ENCODE measurements at places on chromosomes 2 and 18.

GRCh38 chr2:43361286-43361685 lies 134.9 kb upstream of the ZFP36L2 start:
- DNase-seq, result no peak

DNA sequence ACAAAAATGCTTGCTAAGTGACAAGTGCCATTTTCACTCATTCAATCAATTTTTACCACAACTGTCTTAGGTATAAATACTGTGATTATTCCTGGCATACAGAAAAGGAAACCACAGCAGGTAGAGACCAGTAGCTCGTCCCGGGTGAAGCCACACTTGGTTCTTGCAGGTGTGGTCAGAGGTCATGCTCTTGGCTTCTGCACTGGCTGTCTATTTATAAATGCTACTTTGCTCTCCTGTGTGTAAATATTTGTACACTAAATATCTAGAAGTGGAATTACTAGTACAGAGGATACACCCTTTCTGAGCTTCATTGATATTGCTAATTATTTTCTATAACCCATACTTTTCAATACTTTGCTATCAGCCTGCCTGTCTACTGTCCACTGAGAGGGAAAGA lies 284.6 kb downstream of the MYT1L start:
- DNase-seq, result no peak

GRCh38 chr2:5433855-5434254 lies 258.3 kb upstream of the SOX11 start:
- DNase-seq, result no peak

- DNase-seq, result no peak
These were observed 102.6 kb downstream of the HS6ST1 start for GRCh38 chr2:128215897-128216642.

DNA sequence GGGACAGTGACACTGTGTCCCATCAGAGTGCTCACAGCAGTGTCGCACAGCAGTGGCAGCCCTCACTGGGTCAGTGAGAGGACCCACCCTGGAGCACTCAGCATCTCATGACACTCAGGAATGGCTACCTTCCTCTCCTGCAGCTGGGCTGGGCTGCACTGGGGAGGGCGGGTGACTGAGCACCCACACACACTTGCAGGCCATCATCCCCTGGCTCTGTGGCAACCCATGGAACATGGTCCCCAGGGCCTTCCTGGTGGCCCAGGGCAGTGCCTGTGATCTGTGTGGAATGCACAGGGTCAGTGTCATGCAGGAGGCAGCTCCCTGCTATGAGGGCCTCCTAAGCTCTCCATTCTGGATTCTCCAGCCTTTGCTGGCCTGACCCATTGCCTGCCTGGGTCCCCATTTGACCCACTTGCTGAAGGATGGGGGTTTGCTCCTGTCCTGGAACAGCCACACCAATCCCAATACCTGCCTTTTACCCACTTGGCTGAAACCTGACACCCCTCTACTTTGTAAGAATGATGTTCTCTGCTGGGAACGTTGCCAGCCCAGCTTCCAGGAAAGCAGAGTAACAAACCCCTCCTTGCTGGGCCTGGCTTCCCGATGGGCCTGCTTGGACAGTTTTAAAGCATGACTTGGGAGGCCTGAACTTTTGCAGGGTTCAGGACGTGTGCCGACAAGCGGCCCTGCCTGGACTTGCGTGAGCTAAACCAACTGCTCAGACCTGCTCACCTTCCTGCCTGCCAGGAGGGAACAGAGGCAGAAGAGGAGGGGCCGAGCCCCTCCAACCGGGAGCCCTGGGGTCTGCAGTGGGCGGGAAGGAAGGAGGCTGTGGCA lies 13.7 kb downstream of the HS6ST1 start:
- no peak for DNase-seq

DNA sequence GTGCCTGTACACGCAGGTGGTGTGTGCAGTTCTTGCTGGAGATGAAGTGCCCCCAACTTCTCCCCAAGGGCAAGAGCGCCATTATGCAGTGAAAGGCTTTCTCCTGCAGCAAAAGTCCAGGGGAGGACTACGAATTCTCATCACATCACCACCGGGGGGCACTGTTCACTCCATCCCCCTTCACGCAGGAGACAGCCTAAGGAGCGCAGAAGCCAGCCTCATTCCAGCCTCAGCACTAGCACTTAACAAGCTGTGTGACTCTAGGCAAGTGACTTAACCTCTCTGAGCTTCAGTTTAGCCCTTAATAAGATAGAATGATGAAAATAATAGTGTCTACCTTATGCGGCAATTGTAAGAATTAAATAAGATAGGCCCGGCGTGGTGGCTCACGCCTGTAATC lies 32.3 kb downstream of the DNMT3A start:
- DNase-seq, result peak; percentile 41

Data from stimulated activated CD8-positive, alpha-beta memory T cell treated with anti-CD3 and anti-CD28 coated beads, Interleukin-4, amount 100 ng/mL, for 1 hour (primary cell).